ENCODE measurements at places on chromosomes 3 and 15.

- no peak for DNase-seq
These were observed 86.2 kb downstream of the SATB1 start for GRCh38 chr3:18338827-18339514.

DNA sequence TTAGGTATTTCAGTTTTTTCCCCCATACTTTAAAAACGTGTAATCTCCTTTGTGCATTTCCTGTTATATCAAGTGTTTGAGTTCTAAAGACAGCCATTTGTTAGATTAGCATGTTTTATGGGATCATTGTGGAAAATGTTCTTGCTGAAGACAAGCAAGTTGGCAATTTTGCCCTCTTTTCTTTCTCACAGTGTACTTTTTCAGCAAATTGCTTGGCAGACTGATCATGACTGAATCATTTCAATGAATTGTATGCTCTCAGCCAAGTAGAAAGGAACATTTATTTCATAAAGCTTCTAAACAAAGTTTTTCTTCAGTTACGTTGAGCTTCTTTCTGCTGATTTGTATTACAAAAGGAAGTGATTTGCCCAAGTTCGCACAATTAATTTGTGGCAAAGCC is 51.6 kb downstream of the ATG7 start:
- DNase-seq, result no peak

DNA sequence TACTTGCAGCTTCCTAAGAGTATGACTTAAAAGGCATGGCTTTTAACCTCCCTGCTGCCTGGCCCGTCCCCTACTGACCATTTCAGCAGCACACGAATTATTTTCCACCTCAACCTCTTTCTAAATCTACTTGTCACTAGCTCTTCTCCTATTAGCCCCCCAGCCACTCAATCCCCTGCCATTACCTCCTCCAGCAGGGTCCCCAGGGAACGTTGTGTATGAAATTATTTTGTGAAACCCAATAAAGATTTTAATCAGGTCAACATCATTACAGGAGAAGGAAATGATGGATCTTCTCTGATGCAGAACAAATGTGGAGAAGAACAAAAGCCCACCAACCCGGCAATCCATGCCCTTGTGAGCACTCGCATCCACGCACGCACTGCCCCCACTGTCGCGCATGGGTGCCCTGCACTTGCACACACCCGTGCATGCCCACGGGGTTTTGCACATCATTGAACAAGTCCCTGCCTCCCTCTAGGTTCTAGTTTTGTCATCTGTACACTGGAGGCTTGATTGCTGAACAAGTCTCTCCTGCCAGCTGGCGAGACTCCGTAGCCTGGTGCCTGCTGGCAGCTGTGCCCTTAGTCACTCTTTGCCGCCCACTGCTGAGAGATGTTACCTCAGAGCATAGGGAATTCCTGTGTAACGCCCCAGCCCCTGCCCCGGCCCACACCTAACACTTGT is 51.6 kb downstream of the LINGO1 start:
- no peak for DNase-seq

- no peak for DNase-seq
These were observed 68.8 kb upstream of the ZNF148 start for GRCh38 chr3:125443923-125444322.

- no peak for DNase-seq
These were observed 88.6 kb downstream of the KLF13 start for GRCh38 chr15:31415201-31415600.

DNA sequence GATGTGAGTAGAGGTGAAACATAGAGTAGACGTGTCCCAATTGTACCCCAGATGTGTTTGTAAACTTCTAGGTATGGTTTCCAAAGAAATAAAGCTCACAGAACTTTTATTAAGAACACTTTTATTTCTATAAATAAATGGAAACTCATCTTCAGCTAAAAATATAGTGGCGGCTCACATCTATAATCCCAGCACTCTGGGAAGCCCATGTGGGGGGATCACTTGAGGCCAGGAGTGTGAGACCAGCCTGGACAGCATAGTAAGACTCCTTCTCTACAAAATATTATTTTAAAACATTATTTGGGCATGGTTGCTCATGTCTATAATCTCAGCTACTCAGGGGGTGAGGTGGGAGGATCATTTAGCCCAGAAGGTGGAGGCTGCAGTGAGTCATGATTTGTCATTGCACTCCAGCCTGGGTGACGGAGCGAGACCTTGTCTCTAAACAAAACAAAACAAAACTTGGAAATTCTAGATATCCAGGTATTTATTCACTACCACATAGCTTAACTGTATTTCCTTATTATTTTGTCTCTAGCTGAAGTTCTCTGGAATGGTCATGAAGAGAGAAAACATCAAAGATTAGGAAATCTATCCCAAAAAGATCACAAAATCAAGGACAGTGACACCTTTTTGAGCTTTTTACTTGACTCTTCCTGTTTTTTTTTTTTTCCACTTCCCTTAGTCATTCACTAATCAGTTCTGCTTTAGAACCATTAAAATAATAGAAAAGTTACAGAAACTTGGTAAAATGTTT is 258.1 kb downstream of the TIGIT start:
- no peak for DNase-seq

- no peak for DNase-seq
These were observed 25.7 kb downstream of the ZMAT3 start for GRCh38 chr3:179045719-179046402.

- DNase-seq, result no peak
These were observed 615.2 kb upstream of the NR2F2 start for GRCh38 chr15:95715116-95715903.
